ENCODE measurements at places on chromosomes 13 and 19.

DNA sequence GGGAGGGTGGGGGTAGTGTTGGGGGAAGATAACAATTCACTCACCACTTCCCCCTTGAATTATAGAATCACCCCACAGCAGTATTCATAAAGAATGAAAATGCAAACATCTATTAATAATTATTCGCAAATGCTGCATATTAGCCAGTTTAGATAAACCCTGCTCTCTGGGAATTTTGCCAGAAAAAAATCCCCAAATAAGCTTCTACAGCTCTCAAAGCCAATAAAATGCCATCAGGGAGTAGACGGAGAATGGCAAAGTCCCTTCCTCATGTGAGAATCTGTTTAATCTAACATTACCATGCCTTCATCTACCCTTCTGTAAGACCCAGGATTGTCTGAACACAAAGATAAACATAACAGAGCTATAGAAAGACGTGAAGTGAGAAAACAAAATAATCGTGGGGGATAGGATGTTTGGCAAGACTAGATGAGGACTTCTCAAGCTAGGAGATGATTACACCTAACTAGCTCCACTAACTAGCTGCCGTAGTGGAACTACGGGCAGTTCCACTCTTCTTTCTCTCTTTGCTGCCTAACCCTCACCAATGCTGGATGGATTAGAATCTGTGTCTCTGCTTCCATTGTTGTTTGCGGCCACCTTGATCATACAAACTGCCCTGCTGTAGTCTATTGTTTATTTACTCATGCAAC, 32.4 kb upstream of the CACNA1A start:
- DNase-seq, result no peak

GRCh38 chr13:101752432-101752831, 300.0 kb downstream of the ITGBL1 start:
- DNase-seq, result no peak

DNA sequence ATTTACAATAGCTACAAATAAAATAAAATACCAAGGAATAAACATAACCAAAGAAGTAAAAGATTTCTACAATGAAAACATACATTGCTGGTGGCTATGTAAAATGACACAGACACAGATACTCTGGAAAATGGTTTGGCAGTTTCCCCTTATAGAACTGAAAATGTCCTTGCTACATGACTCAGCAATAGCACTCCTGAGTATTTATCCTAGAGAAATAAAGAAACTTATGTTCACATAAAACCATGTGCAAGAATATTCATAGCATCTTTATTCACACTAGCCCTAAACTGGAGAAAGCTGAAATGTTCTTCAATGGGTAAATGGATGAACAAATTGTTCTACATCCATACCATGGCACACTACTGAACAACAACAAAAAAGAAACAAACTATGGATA, 100.2 kb upstream of the RFC3 start:
- no peak for DNase-seq

GRCh38 chr13:58254943-58255342, 623.4 kb downstream of the PCDH17 start:
- DNase-seq, result no peak

DNA sequence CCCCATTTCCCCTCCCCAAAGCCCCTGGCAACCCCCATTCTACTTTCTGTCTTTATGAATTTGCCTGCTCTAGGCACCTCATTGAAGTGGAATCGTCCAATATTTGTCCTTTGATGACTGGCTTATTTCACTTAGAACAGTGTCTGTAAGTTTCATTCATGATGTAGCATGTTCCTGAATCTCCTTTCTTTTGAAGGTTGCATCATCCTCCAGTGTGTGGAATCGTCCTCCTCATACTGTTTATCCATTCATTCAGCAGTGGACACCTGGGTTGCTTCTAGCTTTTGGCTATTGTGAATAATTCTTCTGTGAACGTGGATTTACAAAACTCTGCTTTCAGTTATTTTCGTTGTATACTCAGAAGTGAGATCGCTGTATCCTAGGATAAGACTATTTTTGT, 161.2 kb upstream of the RNF113B start:
- DNase-seq, result no peak
